ENCODE measurements at places on chromosomes 5 and 9.

- DNase-seq = peak; percentile 65
These were observed 4.2 kb downstream of the AK1 start for GRCh38 chr9:127873223-127873691.

- DNase-seq = peak; percentile 14
These were observed 9.4 kb downstream of the LCP2 start for GRCh38 chr5:170288151-170288550.

- no peak for DNase-seq
These were observed 95.9 kb downstream of the CDH9 start for GRCh38 chr5:26942481-26942880.

- DNase-seq = no peak
These were observed 134.0 kb upstream of the MYO10 start for GRCh38 chr5:17069995-17070511.

- peak; percentile 62 for DNase-seq
These were observed 72.2 kb downstream of the C9orf50 start for GRCh38 chr9:129548571-129549135.

- no peak for DNase-seq
These were observed 220.6 kb downstream of the FBN2 start for GRCh38 chr5:128317481-128317880.

DNA sequence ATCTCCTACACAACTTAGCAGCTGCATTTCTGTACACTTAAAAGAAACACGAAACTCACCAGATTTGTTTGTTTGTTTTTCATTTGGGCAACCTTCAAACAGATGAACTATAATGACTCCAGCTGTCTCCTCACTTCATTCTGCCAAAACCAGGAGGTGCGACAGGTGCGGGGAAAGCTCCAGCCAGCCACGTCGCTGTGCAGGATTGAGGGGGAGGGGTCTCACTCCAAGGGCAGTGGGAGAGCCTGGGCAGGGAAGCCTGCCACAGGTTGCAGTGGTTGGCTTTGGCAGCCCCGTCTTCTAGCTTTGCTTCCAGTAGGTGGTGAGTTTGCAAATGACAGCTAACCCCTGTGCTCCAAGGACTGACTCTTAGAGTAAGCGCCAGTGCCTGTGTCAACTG lies 215.8 kb downstream of the CEMIP2 start:
- no peak for DNase-seq

GRCh38 chr9:16524078-16524477 lies 346.4 kb downstream of the BNC2 start:
- no peak for DNase-seq

DNA sequence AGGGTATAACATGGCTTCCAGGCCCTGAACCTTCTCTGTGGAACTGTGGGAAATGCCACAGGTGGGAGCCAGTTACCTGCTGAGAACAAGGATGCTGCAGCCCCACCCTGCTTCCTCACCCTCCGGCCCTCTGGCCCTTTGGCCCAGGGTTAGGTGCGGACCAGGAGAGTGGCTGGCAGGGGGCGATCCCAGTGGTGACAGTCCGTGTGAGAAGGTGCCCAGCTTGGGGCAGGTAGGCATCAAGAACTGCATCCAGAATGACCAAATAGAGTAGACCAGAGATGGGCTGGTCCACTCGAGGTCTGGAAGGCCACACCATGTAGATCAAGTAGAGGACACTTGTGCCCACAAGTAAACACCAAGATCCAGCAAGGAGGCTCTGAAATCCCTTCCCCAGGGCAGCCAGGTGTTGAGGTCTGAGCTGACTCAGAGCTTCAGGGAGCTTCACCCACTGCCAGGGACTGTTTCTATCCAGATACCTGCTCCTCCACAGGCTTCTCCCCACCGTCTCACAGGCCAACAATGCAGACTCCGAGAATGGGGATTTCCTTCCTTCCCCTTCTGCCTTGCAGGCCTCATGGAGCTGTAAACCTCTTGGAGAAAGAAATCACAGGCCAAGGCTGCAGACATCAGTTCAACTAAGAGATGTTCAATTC lies 61.4 kb upstream of the ZSWIM6 start:
- DNase-seq = no peak

- peak; percentile 66 for DNase-seq
These were observed 35.3 kb upstream of the POMT1 start for GRCh38 chr9:131467214-131467935.

- DNase-seq = no peak
These were observed 708 bp upstream of the CSNK1G3 start for GRCh38 chr5:123511290-123511647.

GRCh38 chr5:935510-936084 lies 42.9 kb downstream of the TRIP13 start:
- DNase-seq = peak; percentile 29

Data from sigmoid colon (tissue), 7 donors.